ENCODE measurements at places on chromosomes 7 and 10.

GRCh38 chr10:9229702-9230244, 1175.3 kb downstream of the GATA3 start:
- DNase-seq = no peak

DNA sequence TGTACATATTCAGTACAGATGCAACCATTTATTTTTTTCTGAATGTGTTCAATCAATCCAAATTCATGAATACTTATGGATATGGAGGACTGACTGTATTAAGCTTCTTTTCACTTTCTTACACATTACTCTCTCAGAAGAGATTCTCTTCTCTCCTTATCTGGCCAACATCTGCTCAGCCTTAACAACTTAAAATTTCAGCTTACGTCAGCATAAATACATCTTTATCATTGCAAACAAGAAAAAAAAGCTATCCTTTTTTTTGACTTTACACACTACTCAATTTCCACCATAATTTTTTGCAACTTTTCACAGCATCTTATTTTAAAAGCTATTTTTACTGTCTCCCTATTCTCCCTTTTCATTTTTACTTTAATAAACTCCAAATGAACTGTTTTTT, 80.9 kb upstream of the POT1 start:
- no peak for DNase-seq

GRCh38 chr10:92387289-92387940, 96.4 kb downstream of the MARCHF5 start:
- DNase-seq = no peak

GRCh38 chr7:101218236-101219125, 516 bp downstream of the ZNHIT1 start:
- DNase-seq = no peak

- no peak for DNase-seq
These were observed 5.7 kb downstream of the LDB3 start for GRCh38 chr10:86673827-86674581.

DNA sequence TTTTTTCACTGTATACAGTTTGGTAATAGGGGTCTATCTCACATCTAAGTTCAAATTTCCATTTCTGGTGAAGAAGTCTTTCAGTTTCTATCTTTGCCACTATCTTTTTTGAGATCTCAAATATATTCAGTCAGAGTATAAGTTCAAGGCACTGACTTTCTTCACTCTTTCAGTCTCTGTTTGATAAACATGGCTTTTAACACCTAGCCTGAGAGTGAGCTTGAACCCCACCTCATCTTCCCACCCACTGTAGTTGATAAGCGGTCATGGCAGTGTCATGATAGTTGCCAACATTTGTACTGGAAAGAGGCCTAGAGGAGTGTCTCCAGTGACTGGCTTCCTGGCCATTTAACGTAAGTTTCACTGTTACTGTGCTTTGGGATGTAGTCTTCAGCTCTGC, 41.2 kb upstream of the AGR3 start:
- DNase-seq = no peak

DNA sequence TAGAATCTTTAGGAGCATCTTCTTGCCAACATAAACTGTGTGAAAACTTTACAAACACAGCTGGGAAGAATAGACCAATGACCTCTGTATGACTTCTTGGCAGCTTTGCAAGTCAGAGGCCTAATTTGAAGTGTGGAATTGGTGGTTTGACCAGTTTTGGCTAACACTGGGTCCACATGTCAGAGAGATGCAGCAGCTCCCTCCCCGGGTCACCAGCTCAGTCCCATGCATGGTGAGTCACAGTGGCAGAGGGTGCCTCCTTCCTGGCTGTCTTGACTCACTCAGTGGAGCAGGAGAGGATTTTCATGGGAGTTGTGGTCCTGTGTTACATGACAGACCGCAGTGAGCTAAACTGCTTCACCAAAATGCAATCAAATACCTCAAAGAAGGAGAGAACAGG, 8.2 kb upstream of the STARD3NL start:
- no peak for DNase-seq

DNA sequence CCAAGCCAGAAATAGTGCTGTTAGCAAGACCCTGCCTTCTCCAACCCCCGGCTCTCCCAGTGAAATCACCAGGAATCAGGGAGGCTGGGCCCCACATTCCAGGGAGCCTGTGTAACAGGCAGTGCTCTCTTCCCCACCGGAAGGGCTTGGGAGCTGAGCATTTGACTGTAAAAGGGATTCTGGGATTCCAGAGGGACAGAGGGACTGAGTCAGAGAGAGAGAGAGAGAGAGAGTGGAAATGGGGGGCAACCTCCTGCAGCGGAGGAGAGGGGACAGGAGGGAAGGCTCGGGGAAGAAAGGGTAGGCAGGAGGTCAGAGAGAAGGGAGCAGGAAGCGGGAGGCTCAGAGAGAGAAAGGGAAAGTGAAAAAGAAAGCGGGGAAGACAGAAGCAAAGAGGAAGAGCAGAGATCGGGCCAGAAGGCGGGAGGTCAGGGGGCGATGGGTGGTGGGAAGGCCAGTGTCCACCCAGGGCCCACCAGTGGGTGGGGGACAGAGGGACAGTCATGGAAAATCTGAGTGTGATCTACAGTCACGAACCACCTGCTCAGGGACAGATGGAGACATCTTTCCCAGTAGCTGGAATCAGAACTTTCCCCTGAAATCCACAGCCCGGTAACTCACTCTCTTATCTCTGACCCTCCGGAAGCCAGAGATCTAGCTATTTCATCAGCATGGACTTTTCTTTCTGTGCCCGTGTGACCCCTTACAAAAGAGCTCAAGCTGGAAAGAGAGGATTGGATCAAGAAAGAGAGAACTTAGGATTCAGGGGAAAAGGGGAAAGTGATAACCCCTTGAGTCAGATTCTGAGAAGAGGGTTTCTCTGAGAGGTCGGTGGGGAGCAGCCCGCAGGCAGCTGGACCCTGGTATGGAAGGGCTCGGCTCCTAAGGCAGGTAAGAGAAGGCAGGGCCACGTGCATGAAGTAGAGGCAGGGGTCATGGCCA, 4.6 kb upstream of the SERPINE1 start:
- no peak for DNase-seq

- DNase-seq = no peak
These were observed 49.5 kb upstream of the ZNF32 start for GRCh38 chr10:43698156-43698555.

DNA sequence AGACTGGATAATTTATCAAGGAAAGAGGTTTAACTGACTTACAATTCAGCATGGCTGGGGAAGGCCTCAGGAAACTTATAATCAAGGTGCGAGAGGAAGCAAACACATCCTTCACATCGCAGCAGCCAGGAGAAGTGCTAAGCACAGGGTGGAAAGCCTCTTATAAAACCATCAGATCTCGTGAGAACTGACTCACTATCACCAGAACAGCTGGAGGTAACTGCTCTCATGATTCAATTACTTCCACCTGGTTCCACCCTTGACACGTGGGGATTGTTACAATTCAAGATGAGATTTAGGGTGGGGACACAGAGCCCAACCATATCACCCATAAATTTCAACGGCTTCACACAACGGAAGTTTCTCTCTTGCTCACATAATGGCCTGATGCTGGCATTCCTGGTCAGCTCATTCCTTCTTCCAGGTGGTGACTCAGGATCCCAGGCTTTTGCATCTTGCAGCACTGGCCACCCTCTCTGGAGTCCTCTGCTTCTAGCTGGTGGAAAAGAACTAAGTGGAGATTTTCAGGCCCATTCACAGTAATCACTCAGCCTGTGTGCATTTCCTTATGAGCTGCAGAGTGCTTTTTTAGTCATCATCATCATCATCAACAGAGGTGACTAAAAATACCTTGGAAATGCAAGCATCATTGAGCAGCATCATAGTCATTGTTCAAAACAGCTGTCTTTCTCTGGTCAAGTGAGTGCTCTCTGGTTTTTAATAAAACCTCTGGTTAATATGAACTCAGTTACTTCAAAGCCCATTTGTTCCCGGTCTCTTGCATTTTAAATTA, 308.1 kb downstream of the SFMBT2 start:
- DNase-seq = no peak

- no peak for DNase-seq
These were observed 144.4 kb downstream of the ARID5B start for GRCh38 chr10:62045765-62046521.

- DNase-seq = no peak
These were observed 79.4 kb downstream of the VWC2 start for GRCh38 chr7:49852619-49853462.

GRCh38 chr7:144908324-144908723, 72.5 kb upstream of the TPK1 start:
- no peak for DNase-seq

DNA sequence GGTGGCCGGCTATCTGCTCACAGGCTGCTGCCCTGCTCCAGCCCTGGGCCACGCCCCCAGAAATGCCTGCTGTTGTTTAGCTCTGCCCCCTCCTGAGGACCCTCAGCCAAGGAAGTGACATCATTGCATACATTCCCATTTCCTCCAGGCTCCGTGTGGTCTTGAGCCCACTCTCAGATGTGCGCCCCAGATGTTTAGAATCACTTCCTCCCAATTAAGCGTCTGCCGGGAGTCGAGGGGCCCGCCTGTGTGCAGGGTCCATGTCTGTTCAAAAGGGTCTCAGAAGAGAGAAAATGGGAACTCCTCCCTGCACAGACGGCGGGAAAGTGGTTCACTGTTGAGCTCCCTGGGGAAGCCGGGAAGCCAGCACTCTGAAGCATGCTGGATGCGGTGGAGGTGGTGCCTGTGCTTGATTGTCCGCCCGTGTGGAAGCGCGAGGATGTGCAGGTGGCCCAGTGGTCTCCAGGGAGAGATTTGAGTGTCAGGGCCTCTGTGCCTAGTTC, 116.9 kb upstream of the PPIF start:
- no peak for DNase-seq

DNA sequence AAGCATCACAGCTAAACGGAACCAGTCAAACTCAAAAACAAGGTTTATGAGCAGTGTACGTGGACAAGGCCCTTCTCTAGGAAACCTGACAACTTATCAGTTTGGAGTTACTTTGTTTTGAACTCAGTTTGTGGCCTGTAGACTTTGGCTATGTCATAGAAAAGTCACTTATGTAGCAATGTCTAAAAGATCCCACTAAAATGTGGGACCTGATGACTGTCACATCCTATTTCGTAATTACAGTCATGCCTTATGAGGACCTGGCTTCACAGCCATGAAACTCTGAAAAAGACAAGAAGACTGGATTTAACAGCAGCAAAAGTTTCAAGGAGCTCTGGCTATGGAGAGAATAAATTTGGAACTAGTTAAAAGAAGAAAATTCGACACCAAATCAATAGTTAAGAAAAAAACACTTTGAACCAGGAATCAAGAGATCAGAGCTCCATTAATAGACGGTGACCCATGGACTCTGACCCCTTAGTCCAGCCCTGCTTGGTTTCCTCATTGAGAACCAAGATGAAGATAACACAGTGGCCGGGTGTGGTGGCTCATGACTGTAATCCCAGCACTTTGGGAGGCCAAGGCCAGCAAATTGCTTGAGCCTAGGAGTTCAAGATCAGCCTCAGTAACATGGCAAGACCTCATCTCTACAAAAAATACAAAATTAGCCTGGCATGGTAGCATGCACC, 204.3 kb downstream of the SFMBT2 start:
- DNase-seq = no peak

All from stimulated activated CD4-positive, alpha-beta T cell treated with anti-CD3 and anti-CD28 coated beads, Interleukin-1b, Interleukin-23, amount 100 ng/mL, for 4 hours (primary cell).